NCI-H1092 treated with DMSO at 0.1 percent for 48 hours (cell line): ENCODE measurements at places on chromosomes 12 and 14.

- no peak for DNase-seq
Observed at GRCh38 chr12:59580050-59580449, 15.8 kb upstream of the SLC16A7 start.

DNA sequence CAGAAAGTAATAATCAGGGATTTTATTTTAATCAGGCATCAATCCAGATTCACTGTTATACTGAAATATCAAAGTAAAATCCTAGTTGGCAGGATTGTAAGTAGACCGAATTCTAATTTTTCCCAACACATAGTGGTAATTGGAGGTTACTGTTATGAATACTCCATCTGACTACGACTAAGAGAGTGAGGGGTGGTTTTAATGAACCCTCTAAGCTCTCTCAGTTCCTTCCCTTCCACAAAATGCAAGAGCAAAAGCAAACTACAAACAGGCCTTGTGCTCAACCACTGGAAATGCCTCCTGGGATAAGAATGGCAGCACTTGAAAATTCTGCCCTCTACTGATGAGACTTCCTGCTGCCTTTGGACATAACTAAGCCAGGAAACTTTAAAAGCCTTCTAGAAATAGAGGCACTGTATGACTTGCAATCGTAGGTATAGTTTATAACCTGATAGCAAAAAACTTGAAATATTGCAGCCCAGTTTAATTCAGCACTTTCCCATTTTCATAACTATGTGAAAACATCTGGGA is 184.8 kb downstream of the SLC16A7 start:
- no peak for DNase-seq

DNA sequence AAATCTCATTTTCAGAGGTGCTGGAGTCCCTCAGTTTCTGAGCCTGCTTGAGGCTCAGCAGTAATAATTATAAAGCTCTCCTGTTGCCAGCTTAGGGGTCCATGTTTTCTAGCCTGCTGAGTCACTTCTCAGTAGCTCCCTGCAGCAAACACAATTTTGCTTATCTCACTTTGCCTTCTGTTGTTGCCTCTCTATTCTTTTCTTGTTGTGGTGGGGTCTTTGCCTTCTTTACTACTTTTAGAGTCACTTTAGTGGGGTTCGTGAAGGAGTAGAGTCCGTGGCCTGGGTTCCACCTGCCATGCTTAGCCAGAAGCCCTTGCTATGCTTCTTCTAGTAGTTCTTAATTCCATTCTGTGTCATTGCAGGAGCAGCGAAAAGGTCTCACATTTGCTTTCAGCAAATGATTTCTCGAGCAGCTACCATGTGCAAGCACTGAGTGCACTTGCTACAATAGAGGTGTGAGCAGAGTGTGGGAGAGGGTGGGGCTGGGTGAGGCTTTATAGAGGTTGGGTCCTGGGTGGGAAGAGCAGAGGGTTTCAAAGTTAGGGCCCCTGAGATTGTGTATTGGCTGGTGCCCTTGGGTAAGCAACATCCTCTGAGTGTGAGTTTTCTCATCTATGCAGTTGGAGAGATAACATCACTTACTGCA is 114.3 kb downstream of the ADCK1 start:
- no peak for DNase-seq

GRCh38 chr14:54769951-54770863 is 132.4 kb downstream of the GCH1 start:
- peak; percentile 16 for DNase-seq

- no peak for DNase-seq
Observed at GRCh38 chr12:131941987-131942341, 7.8 kb upstream of the EP400 start.
